ENCODE measurements at places on chromosomes 6 and 20.

DNA sequence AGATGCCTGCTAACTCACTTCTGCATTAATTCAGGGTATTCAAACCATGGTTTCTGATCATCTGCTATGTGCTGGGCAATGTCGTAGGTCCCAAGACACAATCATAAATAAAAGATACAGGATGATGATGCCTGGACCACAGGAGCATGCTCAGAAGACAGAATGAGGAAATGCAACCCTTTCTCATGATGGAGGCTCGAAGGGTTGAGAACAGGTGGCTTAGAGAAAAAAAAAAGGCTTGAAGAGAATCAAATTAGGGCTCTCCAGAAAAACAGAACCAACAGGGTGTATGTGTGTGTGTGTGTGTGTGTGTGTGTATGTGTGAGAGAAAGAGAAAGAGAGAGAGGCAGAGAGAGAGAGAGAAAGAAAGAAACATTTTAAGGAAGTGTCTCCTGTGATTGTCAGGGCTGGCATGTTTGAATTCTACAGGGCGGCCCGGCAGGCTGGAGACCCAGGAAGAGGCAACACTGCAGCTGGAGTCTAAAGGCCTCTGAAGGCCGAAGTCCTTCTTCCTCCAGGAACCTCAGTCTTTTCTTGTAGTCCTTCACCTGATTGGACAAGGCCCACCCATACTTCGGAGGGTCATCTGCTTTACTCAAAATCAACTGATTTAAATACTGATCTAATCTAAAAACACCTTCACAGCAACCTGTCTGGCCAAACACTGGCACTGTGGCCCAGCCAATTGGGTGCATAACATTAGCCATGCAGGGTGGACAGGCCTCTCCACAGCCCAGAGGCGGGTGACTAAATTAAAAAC is 143.8 kb downstream of the ERMARD start:
- DNase-seq, result no peak

DNA sequence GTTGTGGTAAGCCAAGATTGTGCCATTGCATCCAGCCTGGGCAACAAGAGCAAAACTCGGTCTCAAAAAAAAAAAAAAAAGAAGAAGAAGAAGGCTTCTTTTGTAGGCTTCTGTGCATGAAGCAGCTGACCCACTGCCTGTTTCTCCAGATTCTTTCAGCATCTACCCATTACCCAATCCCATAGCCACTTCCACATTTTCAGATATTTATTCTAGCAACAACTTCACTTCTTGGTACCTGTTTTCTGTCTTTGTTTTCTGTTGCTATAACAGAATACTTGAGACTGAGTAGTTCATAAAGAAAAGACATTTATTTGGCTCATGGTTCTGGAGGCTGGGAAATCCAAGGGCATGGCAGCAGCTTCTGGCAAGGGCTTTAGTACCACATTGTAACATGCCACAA is 95.3 kb upstream of the SGK1 start:
- DNase-seq, result no peak

GRCh38 chr20:6075428-6076219 is 21.8 kb upstream of the LRRN4 start:
- no peak for DNase-seq

DNA sequence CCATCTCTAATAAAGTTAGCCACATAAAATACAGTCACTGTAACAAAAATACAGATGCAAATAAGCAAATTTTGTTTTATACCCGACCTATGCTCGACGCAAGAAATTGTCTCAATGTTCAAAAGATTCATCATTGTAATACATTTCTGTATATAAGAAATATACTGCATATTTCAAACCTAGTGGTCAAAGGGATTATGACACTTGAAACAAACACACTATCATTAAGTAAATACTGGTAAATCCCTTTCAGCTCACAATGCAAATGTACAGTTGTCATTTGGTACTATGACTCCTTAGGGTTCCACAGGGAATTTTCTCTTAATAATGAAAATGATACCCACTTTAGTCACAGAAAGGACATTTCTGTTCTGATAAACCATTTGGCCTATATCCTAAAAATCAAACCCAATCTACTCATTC is 2.2 kb downstream of the HIVEP2 start:
- no peak for DNase-seq

GRCh38 chr6:108492131-108492766 is 68.5 kb upstream of the FOXO3 start:
- no peak for DNase-seq

DNA sequence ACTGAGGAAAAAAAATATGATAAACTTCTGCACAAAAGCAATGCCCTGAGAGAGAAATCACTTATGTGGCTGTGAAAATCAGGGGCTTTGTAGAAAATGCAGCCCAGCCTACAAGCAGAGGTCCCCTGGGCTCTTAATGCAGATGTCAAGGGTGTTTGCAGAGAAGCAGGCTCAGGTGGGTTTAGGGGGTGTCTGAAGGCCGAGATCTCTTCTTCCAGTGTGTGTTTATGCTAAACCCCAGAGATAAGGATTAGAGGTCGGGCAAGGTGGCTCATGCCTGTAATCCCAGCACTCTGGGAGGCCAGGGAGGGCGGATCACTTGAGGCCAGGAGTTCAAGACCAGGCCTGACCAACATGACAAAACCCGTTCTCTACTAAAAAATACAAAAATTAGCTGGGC is 78.5 kb downstream of the TMEM242 start:
- DNase-seq, result no peak

DNA sequence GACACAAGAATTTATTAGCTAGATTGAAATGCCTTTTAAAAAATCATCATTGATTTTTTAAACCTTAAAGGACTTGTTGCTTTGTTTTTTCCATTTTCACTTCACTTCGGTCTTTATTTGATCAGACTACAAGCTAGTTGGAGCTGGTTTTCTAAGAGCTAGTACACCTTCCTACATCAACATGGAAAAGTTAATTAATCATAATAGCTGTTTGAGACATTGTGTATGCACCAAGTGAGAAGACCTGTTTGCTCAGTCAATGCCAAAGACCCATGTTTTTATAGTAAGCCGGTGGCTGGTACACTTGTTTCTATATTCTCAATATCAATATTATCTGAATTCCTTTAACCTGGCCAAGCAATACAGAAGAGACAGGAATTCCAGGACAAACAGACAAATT is 310.2 kb upstream of the SGK1 start:
- DNase-seq, result no peak

- no peak for DNase-seq
Measured at GRCh38 chr20:48295445-48295903, 510.2 kb upstream of the SULF2 start.

DNA sequence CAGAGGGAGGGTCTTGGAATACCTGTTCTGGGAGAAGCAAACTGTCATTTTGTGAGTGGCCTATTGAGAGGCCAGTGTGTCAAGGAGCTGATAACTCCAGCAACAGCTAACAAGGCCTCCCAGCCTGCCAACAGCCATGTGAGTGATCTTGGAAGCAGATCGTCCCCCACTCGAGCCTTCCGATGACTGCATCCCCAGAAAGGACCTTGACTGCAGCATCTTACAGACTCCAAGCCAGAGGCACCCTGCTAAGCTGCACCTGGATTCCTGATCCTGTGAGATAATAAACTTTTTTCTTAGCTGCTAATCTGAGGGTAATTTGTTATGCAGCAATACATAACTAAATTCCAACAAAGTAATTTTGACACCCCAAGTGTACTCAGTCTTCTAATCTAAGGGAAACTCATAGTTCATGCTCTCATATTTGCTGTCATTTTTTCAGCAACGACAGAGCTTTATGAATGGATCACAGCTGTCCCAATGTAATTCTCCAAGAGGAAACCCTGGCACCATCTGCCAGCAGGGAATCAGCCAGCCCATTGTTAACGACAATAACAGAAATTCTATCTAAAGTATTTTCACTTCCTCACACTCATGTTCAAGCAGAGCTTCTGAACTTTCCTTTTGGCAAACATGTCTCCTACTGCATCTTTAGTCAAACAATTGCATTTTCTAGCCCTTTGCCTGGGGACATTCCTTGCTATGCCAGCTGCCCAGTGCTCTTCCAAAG is 470.2 kb upstream of the BTBD3 start:
- no peak for DNase-seq

GRCh38 chr6:127162836-127163235 is 44.4 kb downstream of the RSPO3 start:
- DNase-seq, result no peak

DNA sequence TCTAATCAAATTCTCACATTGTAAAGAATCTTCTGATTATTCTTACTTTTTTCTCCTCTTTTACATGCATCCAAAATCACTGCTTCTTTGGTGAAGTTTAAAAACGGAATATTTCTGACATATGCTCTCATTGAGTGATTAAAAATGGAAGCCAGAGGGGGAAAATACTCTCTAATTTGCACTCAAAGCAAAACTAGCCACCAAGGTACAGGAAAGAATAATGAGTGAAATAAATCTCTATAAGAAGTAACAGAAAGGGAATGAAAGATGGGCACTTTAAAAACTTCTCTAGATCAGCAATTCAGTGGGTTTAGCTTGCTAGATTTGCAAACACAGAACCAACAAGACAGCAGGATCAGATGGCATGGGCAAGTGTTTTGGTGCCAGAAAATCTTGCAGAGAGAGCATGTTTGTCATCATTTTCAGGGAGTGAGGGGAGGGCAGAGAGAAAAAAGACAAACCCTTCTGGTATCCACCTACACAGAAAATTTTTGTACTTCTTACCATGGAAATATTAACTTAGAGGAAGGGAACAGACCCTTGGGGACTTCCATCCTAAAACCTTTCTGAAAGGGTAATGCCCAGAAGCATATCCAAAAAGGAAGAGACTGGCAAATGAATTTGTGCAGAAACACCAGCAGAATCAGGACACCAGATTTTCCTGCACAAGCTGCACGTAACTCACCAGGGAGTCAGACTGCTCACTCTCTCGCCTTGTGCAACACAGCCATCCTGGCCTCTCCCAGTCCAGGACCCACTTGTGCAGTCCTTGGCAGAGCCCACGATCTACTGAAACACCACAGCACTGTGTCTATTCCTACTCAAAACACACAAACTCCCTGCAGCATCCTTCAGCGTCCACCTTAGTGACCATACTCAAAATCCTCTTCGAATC is 270.2 kb upstream of the PRDM1 start:
- no peak for DNase-seq

GRCh38 chr6:170443151-170443662 is 109.9 kb downstream of the PSMB1 start:
- DNase-seq, result no peak

- DNase-seq, result no peak
Measured at GRCh38 chr6:154580397-154581135, 70.1 kb upstream of the CNKSR3 start.

- DNase-seq, result no peak
Measured at GRCh38 chr6:1787894-1788293, 178.2 kb downstream of the FOXC1 start.

DNA sequence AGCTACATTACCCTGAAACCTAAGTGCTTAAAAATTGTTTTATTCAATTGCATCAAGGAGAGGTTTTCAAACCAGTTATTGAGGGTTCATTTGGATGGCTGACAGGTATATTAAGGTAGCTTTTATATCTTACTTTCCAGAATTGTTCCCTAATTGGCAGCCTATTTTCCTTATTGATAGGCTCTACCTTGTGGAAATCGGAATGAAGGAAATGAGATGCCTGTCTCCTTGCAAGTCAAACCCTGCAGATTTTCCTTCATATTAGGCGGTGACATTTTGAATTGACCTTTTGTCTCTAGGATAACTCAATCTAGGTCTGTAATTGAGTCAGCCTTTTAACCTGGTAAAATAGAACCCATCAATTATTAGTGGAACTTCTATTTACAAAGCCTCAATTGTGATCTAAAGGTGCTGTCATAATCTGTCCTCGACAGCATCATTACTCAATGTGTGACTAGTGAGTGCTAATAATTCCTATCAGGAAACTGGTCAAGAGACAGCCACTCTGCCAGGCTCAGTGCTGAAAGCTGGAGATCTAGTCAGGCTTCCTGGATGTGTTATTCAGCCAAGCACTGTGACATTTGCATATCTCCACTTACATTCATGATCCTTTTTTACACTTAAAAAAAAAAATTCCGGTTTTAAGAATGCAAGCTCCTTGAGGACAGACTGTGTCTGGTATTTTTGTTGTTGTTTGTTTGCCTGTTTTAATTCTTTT is 20.1 kb downstream of the OPRM1 start:
- no peak for DNase-seq

- no peak for DNase-seq
Measured at GRCh38 chr6:87832025-87832825, 130.2 kb upstream of the AKIRIN2 start.

GRCh38 chr6:158313989-158314388 is 1.7 kb downstream of the TULP4 start:
- no peak for DNase-seq

GRCh38 chr6:155123520-155123919 is 128.4 kb downstream of the TIAM2 start:
- no peak for DNase-seq

DNA sequence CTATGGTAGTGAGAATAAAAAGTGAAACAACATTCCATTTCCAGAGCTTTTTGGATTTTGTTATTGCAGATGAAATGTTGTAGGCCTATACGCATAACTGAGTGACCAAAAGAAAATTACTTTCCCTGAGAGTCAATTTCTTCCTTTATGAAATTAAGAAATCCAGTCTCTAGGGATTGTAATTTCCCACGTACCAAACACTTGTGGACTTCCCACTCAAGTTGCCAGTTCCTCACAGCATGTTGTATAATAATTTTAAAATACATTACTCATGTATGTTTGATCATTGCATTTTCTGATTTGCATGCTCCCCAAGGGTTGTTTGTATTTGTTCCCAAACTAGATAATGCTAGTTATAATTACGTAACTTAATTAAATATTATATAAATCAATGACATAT is 12.0 kb upstream of the PRDM1 start:
- DNase-seq, result no peak

GRCh38 chr20:57414867-57415592 is 23.8 kb downstream of the RBM38 start:
- DNase-seq, result no peak

DNA sequence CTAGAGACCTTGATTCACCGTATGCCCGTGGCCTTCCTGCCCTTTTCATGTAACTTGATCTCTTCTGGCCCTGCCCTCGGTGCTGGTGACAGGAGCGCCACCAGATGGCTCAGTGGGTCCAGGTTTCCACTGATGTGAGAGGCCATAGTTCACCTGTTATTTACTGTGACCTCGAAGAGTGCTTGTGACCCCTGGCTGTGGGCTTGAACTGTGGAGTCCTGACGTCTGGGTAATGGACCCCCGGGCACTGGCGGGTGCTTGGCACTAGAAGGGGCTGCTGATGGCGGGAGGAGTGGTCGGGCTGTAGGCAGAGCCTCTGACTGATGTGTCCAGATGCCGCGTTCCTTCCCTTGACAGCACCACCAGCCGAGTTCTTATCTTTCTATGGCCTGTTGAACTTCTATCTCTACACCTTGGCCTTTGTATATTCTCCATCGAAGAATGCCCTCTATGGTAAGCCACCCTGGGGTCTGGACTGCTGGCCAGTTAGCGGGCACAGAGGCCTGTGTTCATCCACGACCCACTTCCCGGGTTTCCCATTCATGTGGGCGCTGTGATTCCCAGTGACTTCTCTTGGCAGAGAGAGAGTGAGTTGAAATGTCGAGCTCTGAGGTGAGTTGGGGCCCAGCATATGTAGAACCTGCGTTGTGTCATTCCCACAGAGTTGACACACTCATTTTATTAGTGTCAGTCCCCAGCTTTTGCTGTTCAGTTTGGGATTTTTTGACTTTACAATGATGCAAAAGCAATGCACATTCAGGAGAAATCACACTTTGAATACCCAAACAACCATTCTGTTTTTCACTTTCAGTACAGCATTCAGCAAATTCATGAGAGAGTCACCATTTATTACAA is 14.9 kb downstream of the DYNLT1 start:
- DNase-seq, result no peak

- no peak for DNase-seq
Measured at GRCh38 chr6:107437691-107438090, 21.7 kb downstream of the PDSS2 start.

- DNase-seq, result no peak
Measured at GRCh38 chr6:144931172-144932035, 646.3 kb downstream of the UTRN start.
